ENCODE measurements at places on chromosomes 12 and 14.

DNA sequence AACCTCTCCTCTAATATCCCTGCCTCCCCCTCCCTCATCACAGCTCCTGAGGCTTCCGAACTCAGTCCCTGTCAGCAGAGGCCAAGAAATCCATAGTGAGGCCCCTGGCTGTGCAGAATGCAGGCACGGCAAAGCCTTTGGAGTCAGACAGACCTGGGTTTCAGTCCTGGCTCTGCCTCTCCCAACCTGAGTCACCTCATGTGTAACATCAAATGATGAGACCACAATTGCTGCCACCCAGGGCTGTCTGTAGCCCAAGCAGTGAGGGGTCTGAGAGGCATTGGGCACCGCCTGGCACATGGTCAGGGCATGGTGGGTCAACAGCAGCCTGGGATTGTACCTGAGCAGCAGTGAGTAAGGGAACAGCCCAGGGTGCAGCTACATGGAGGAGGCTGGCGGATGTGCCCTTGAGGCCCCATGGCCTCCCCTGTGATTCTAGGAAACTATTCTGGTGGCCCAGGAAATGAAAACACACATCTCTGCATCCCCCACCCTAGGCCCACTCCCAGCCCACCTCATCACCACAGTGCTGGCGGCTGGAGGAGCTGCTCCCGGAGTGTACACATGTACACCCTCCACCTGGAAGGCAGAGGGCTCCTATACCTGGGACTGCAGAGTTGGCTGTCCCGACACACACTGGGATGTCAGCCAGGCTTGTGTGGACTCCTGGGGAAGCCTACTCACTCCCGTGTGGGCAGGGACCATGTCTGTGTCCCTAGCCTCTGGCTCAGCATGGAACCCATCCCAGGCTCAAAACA lies 7.7 kb downstream of the ANKRD33 start:
- DNase-seq = no peak

GRCh38 chr12:5520037-5520436 lies 88.1 kb downstream of the NTF3 start:
- DNase-seq = no peak

- DNase-seq = no peak
These were observed 171.2 kb upstream of the CDKN3 start for GRCh38 chr14:54225457-54226060.

- DNase-seq = no peak
These were observed 31.1 kb upstream of the DHRS7 start for GRCh38 chr14:60196291-60196690.

DNA sequence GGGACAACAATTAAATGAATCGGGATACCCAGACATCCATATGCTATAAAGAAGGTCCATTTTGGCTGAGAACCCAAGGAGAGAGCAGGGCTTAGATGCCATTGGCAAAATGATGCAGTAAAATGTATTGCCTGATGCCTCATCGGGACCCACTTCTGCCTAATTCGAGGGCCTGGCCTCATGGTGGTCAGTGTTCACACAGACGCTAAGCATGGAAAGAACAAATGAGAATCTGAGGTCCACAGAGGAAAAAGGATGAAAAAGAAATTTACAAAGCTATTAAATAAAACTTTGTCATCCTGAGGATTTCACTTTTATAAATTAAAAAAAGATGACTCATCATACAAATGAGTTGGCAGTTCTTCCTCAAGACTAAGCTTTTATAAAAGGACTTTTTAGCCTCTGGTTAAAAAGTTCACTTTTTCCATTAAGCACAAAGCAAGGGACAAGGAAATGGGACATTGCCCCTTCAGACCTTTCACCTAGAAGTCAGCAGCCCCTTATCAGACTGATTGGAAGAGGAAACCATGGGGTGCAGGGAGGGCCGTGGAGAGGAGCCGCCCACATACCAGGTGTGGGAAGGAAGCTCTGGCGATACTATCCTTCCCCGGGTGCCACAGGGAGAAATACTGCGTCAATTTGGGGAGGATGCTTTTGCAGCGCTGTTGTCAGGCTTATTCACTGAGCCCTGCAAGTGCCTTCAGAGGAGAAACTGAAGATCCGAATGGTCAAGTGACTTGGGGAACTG lies 176.0 kb downstream of the EGLN3 start:
- DNase-seq = peak; percentile 43

- no peak for DNase-seq
These were observed 34.3 kb upstream of the ATP2A2 start for GRCh38 chr12:110246636-110247339.

DNA sequence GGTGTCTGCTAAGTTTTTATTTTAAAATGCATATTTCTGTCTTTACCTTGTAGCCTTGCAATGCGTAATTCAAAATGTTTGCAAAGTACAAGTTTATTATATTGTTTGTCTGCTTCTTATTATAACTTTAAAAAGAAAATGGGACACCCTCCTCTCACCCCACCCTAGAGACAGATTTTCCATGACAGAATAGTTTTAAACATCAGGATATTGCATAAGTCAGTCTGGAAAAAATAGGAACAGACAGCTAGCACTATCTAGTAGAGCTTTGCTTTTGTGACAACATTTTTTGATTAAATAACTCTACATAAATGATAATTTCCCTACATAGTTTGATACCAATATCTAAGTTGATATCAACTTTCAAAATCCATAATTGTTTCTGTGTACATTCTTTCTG lies 71.3 kb downstream of the PDE3A start:
- no peak for DNase-seq

DNA sequence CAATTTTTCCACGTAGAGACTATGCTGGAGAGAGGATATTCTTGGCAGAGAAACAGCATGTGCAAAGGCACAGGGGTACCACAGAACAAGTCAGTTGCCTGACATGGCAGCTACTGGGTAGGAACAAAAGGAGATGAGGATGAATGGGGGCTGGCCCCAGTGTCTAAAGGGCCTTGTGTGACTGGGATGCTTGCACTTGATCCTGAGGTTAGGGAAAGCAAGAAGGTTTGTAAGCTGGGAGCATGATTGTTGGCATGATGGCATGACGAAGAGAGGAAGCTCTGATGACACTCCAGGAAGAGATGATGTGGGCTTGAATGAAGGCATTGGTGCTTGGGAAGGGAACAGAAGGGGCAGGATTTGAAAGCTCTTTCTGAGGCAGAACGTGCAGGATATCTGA lies 139.1 kb downstream of the ZFP36L1 start:
- DNase-seq = no peak

DNA sequence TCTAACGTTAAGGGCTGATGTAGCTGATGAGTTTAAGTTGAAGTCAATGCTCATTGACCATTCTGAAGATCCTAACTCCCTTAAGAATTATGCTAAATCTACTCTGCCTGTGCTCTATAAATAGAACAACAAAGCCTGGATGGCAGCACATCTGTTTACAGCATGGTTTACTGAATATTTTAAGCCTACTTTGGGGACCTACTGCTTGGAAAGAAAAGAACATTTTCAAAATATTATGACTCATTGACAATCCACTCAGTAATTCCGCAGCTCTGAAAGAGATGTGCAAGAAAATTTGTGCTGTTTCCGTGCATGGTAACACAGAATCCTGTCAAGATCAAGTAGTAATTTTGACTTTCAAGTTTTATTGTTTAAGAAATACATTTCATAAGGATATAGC lies 35.0 kb upstream of the NAV3 start:
- DNase-seq = no peak
